ENCODE measurements at places on chromosomes 12 and 14. TPM values are rescaled to one million over a fixed set of nuclear protein-coding genes. Genes with fewer than 3 reads are reported as not detected.

DNA sequence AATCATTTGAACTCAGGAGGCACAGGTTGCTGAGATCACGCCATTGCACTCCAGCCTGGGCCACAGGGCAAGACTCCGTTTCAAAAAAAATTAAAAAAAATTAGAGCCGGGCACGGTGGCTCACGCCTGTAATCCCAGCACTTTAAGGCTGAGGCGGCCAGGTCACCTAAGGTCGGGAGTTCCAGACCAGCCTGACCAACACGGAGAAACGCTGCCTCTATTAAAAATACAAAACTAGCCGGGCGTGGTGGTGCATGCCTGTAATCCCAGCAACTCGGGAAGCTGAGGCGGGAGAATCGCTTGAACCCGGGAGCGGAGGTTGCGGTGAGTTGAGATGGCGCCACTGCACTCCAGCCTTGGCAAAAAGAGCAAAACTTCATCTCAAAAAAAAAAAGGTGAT is 35.7 kb downstream of the R3HDM2 start:
- no peak for DNase-seq
- H3K4me1 ChIP-seq: no peaks in the 10 kb centered on the region
- no peak overlapping the region for H3K4me3 ChIP-seq

- peaks cover 22% of the 10 kb centered on the region for H3K4me1 ChIP-seq
- no peak overlapping the region for H3K27ac ChIP-seq
- no peak for DNase-seq
- no peaks in the 10 kb centered on the region for H3K36me3 ChIP-seq
- no peak overlapping the region for H3K4me3 ChIP-seq
Measured at GRCh38 chr12:124716208-124717130, 147.2 kb downstream of the SCARB1 start.

DNA sequence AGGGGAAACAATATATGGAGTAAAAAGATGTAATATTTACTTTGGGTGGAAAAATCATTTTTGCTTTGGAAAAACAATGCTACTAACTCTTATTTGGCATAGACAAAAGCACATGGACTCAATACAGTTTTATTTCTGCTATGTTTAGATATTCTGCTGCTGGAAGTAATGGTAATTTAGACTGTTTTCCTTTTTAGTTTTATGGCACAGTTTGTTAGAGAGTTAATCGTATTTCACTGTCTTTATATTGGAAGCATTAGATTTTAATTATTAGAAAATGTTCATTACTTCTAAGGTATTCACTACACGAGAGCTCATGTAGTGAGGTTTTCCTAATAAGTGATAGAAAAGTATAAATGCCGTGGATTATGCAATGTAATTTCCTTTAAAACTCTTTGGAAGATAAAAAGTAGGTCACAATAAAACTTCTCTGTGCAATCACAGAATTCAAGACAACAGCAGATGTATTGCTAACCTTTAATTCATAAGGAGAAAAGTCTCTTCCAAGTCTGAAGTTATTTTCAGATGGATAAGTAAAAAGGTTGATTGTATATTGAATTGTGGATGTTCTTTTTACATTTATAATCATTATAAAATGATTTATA is 851.8 kb downstream of the TMTC2 start:
- no peak overlapping the region for H3K4me3 ChIP-seq
- H3K27ac ChIP-seq: no peak overlapping the region
- H3K4me1 ChIP-seq: no peaks in the 10 kb centered on the region
- H3K36me3 ChIP-seq: no peaks in the 10 kb centered on the region

DNA sequence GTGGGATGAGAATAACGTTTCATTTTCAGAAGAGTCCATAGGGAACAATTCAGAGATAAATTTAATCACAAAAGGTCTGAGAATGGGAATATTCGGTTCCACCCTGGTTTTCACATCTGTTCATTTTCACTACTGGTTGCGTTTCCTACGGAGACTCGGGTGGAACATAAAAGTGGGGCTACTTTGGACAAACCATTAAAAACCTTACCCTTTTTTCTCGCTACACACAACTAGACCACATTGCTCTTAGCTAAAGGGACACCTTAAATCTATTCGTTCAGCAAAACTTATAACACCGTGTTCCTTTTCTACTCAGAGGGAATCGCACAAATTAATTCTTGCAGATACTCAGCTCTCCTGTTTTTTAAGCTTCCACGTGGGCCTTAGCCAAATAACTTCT is 1.0 kb upstream of the SUDS3 start:
- peaks cover 40% of the 10 kb centered on the region for H3K4me1 ChIP-seq
- DNase-seq: no peak
- H3K27ac ChIP-seq: peak overlapping the region; percentile 99
- H3K27me3 ChIP-seq: no peaks in the 10 kb centered on the region
- H3K36me3 ChIP-seq: peaks cover 5% of the 10 kb centered on the region
- H3K4me3 ChIP-seq: peak overlapping the region; percentile 92

DNA sequence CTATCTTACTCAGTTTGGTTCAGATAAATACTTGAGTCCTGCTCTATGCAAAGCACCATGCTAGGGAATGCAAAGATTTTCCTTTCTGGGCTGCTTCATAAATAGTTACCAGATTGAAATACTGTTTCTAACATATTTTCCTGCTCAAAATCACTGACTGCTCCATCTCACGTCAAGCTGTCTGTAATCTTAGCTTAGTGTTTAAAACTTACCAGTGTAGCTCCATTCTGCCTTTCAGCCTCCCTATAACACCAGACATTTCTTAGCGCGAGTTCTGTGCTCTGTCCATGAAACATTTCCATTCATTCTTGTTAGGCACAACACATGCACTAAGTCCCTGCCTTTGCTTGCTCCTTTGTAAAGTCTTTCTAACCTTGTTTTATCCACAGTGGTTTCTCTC is 129.4 kb downstream of the NPAS3 start:
- H3K36me3 ChIP-seq: no peaks in the 10 kb centered on the region
- no peak overlapping the region for H3K4me3 ChIP-seq
- no peak overlapping the region for H3K27ac ChIP-seq
- no peaks in the 10 kb centered on the region for H3K27me3 ChIP-seq
- H3K4me1 ChIP-seq: no peaks in the 10 kb centered on the region
- DNase-seq: no peak

DNA sequence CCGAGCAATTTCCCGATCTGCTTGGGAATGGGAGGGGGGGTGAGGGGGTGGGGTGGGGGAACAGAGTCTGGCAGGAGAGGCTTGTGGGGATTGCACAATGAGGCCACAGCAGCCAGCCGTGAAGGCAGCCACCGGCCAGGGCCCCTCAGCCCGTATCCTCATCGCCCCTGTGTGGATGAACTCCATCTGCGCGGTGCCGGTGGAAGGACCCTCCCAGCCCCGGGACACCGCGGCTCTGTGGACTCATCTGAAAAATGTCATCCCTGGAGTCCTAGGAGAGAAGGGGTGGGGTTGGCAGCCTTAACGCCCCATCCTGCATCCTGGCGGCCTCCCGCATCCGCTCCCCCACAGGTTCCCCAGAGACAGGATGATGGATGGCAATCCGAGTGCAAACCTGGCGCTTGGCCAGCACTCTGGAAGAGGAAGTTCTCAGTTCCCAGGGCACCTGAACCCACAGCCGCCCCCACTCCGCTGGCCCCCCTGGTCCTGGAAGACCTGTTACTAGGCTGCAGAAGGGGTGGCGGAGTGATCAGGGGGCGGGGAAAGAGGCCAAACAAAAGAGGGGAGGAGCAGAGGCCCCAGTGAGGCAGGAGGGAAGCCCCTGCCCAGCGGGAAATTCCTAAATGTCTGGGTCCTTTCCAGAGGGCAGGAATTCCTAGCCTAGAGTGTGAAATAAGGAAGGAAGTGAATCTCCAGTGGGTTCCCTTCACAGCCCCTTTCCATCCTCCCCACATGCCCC is 1.2 kb upstream of the TNFAIP2 start:
- H3K27me3 ChIP-seq: peaks cover 23% of the 10 kb centered on the region
- no peaks in the 10 kb centered on the region for H3K36me3 ChIP-seq
- no peaks in the 10 kb centered on the region for H3K4me1 ChIP-seq

- H3K4me1 ChIP-seq: no peaks in the 10 kb centered on the region
- no peak overlapping the region for H3K27ac ChIP-seq
- no peaks in the 10 kb centered on the region for H3K27me3 ChIP-seq
Measured at GRCh38 chr12:97404543-97404942, 58.1 kb upstream of the RMST start.

DNA sequence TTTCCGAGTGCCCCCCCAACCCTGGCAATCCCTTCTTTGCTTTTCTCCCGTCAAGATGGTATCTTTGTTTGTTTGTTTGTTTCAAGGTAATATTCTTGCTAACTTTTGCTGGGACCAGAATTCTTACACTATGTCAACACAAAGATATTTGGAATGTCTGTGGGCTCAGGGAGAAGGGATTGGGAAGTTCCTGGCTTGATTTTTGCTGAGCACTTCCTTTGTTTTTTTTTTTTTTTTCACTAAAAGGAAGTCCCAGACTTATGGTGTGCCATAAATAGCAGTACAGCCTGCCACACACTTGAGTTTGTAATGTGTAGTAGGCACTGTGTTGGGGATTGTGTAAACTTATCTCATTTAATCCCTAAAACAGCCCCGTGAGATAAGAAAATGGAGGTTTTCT is 11.2 kb upstream of the RNU6-7 start:
- H3K27me3 ChIP-seq: peaks cover 9% of the 10 kb centered on the region
- no peaks in the 10 kb centered on the region for H3K36me3 ChIP-seq
- no peak overlapping the region for H3K27ac ChIP-seq
- H3K4me1 ChIP-seq: peaks cover 18% of the 10 kb centered on the region

GRCh38 chr12:47591361-47591791 is 114.5 kb downstream of the RPAP3 start:
- H3K27ac ChIP-seq: no peak overlapping the region
- H3K4me1 ChIP-seq: peaks cover 3% of the 10 kb centered on the region
- no peak for DNase-seq

DNA sequence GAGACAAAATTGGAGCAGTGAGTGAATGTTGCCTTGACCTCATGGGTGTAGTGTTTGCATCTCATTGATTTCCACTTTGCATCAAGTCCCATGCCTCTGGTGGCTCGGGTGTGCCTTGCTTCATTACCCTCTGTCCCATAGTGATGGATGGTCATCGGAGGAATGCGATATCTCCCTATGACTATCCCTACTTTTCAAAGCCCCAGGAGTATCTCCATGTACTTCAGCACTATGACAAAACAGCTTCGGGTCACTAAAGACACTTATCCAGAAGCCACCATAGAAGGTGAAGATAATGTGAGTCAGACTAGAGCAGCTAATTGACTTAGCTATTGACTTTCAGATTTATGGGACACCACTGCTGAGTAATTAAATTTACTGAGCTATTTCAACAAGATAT is 355.1 kb upstream of the CCDC196 start:
- no peak overlapping the region for H3K27ac ChIP-seq
- no peaks in the 10 kb centered on the region for H3K27me3 ChIP-seq
- H3K4me3 ChIP-seq: no peak overlapping the region
- DNase-seq: no peak
- no peaks in the 10 kb centered on the region for H3K4me1 ChIP-seq

- H3K27ac ChIP-seq: no peak overlapping the region
- H3K36me3 ChIP-seq: peaks cover 20% of the 10 kb centered on the region
- H3K27me3 ChIP-seq: no peaks in the 10 kb centered on the region
- H3K4me1 ChIP-seq: peaks cover 5% of the 10 kb centered on the region
- no peak overlapping the region for H3K4me3 ChIP-seq
Measured at GRCh38 chr12:105166736-105167135, 59.2 kb downstream of the WASHC4 start.

DNA sequence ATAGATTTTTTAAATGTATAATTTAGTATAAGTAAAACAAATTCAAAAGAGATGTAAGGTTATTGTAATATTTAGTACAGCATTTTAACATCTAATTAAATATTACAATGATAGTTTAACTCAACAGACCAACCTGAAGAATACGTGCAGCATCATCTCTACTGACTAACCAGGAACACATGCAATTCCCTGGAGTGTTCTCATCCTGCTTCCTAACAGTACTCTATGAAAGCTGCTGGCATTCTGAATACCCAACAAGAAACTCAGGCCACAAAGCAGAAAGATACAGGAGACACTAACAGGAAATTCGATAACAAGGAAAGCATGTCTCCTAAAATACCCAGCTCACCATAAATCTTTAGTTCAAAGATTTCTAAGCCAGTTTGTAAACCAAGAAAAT is 58.3 kb downstream of the CEP83 start:
- H3K36me3 ChIP-seq: peaks cover 55% of the 10 kb centered on the region
- peaks cover 15% of the 10 kb centered on the region for H3K4me1 ChIP-seq
- H3K27me3 ChIP-seq: no peaks in the 10 kb centered on the region
- DNase-seq: no peak
- no peak overlapping the region for H3K4me3 ChIP-seq

DNA sequence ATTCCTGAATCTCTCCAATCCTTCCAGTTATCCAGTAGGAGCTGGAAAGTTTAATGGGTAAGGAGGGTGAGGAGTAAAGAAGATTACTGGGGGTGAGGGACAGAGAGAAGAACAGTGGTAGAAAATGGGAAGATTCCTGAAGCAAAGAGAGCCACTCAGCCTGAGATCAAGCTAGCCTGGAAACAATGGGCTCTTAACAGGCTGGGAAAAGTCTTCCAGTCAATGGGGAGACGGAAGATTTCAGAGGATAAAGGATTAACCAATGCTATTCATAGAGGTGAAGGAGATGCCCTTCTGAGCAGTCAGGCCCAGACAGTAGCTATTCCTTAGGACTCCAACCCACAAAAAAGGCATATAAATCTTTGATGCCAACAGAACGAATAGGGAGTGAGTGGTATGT is 14.8 kb downstream of the GDF11 start:
- H3K4me1 ChIP-seq: peaks cover 27% of the 10 kb centered on the region
- no peak overlapping the region for H3K4me3 ChIP-seq
- H3K27me3 ChIP-seq: no peaks in the 10 kb centered on the region
- no peak for DNase-seq
- H3K36me3 ChIP-seq: peaks cover 58% of the 10 kb centered on the region

DNA sequence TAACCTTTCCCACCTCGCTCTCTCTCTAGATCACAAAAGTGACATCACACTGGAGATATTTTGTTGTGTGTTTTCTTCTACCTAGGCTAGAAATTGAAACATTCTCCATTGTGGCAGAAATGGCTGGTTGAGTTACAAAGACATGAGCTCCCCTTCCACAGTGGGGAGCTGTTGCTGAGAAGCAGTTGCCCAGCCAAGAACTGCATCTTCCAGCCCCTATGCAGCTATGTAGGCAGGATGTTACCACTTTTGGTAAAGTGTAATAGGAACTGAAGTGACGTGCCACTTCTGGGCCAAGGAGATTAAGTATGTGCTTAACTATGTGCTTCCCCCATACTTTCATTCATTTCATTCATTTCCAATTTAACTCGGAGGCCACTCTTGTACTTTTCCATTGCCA is 138.7 kb upstream of the E2F7 start:
- no peak for DNase-seq
- no peaks in the 10 kb centered on the region for H3K27me3 ChIP-seq
- no peak overlapping the region for H3K4me3 ChIP-seq
- no peak overlapping the region for H3K27ac ChIP-seq

GRCh38 chr12:81542065-81543010 is 216.8 kb downstream of the PPFIA2 start:
- H3K27me3 ChIP-seq: no peaks in the 10 kb centered on the region
- DNase-seq: no peak
- H3K4me3 ChIP-seq: no peak overlapping the region
- no peaks in the 10 kb centered on the region for H3K4me1 ChIP-seq
- H3K27ac ChIP-seq: no peak overlapping the region

SIX1 gene
- total RNA-seq: not detected

SSTR1 gene
- total RNA-seq: not detected

VDR gene
- 108 TPM for total RNA-seq

CD69 gene
- total RNA-seq: 97.9 TPM

FGD6 gene
- 1.1 TPM for total RNA-seq

Data from activated CD4-positive, alpha-beta T cell treated with anti-CD3 and anti-CD28 coated beads for 36 hours (primary cell).